ENCODE measurements at places on chromosomes 12 and 14.

- DNase-seq = no peak
Measured at GRCh38 chr14:94593749-94594431, 12.7 kb downstream of the SERPINA5 start.

DNA sequence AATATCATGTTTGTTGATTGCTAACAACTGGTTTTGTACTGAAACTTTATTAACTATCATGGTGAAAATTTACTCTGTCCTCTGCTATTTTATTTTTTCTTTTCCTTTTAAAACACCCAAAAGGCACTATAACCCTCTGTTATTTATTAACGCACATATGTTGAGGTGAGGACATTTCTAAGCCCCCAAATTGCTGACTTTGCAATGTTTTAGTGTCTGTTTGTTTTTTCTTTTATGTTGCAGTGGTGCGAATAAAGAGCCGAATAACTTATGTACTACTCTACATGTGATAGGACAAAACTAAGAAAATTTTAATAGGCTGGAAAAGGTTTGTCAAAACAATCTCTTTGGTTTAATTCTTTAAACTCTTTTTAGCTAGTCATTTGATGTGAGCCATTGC lies 24.5 kb upstream of the PAWR start:
- no peak for DNase-seq

DNA sequence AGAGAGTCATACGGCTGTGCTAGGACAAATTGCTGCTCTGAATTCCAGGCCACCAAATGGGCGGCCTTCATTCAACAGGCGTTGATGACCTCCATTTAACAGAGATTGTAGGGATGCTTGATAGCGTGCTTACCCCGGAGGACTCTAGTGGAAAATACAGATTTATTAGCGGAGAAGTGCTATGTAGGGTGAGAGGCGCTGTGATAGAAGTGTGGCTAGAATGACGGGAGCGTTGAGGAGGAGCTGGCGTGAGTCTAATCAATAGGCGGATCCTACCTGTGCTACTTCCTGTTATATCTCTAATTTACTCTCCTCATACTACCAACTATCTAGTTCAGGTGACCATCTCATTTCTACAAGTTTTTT lies 668 bp downstream of the MRPS35 start:
- no peak for DNase-seq

DNA sequence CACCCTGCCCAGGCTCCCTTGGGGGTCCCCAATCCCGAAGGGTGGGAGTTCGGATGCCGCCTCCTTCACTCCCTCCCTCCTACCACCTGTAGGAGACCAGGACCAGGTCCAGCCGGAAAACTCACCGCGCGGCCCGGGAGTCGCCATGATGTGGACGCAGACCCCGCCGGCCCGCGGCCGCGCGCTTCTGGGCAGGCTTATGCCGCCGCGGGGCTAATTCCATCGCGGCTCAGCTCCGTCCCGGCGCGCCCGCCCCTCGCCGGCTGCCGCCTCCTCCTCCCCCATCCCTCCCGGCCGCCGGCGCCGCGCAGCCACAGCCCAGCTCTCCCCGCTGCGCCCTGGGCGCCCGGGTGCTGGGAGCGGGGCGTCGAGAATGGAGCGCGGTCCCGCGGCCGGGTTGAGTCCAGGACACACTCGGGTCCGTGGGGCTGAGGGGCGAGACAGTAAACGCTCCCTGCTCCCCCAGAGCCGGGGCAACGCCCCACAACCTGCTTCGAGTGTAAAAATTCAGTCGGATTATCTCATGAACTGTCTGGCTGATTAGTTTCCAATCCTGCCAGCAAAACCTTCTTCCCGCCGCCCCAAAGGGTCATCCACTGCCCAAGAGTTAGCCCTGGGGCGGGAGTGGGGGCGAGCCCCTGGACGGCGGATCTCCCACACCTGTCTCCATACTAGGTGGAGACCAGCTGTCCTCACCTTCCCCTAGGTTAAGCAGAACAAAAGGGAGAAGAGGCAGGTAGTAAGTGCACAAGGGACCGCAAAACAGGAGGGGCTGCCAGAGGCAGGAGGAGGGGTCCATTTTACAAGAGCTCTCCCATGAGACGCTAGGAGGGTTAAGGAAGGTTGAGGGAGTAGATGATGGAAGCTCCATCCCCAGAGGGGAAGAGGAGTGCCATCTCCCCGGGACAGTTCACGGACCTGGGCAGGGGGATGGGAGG lies at the start of gene ANO2:
ANO2 (minus strand) TSS at position 189 of the 938 bp plus-strand sequence; CDS start at position 147, 42 bp downstream.
- no peak for DNase-seq

- no peak for DNase-seq
Measured at GRCh38 chr12:132323171-132324010, 6.0 kb downstream of the GALNT9 start.

DNA sequence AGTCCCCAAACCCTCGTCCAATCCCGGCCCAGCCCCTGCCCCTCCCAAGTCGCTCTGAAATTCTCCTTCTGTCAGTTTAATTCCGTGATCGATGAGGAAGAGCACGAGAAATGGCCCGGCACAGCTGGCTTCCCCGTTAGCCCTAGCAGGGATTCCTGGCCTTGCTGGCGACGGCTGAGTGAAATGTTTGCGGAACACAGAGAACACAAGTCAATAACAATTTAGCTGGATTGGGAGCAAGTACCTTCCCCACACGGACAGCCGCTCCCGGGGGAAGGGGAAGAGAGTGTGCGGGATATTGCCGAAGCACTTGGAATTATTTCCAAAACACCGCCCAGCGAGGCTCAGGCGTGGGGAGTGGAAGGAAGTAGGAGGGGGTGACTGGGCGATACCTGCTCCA lies 134.6 kb downstream of the RBM19 start:
- DNase-seq = no peak

DNA sequence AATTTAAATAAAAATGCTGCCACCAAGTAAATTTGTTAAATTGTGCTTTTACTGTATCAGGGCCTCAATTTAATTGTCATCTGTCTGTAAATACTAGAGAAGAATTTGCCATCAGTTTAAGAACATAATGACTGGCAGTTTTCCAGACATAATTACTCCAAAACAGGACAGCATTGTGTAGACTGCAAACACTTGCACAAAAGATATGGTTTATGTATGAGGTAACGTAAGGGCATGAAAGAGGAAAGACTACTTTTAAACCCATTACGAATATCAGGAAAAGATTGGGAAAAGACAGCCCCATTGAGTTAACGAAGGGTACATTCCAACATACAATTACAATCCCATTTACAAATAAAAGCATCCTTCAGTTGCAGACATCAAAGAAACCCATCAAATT lies 59.8 kb upstream of the KRR1 start:
- no peak for DNase-seq

DNA sequence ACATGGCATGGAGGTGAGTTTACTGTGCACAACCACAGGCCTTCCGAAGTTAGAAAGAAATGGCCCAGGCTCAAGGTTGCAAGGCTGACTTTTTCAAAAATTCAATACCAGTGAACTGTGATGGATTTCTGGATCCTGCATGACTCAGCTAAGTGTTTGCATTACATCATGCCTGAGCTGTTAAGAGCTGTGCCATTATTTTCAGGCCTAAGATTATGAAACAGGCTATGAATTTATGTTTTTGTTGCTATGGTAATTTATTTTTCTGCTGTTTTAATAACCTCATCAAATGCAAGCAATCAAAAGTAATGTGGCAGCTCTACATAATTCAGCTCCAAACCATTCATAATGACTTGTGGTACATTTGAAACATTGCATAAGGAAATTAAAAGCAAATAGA lies 457.7 kb upstream of the TMEM132C start:
- no peak for DNase-seq

DNA sequence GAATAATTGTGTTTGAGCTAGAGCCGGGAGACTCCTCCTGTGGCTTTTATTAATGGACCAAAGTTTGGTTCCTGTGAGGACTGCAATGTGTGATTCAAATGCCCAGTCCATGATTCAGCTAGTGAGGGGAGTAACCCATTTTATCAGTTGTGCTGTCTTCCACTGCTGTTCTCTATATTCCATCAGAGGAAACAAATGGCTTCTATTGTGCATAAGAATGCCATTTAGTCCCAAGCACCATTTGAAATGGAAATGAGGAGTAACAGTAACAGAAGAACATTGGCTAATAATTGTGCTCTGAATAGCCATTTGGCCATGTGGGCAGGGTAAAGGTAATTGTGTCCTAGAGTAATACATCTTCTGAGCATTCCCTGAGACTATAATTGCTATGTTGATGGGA lies 642.7 kb downstream of the DIO2 start:
- no peak for DNase-seq

DNA sequence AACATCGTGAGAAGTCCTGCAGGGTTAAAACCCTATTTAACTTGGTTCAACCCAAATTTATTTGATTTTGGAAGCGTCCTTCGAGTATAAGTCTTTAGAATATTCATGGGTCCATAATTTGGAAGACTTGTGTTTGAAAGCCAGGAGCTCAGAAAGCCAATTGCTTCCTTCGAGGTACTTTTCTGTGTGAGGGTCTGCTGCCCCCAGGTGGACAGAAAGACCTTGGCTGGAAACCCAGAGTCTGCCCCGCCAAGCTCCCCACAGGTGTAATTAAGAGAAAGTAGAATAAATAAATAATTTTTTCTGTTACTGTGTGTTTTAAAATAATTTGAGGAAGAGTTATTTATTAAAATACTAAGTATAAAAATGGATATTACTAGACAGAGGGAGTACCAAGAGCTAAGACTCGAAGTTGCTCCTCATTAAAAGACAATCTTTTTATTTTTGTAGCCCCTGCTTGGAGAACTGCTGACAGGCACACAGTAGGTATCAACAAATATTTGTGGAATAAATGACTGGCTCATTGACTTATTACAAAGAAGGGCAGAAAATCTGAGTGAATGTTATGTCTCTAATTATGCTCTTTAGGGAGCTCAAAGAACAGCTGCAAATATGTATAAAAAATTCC lies 105.8 kb downstream of the PAH start:
- no peak for DNase-seq

DNA sequence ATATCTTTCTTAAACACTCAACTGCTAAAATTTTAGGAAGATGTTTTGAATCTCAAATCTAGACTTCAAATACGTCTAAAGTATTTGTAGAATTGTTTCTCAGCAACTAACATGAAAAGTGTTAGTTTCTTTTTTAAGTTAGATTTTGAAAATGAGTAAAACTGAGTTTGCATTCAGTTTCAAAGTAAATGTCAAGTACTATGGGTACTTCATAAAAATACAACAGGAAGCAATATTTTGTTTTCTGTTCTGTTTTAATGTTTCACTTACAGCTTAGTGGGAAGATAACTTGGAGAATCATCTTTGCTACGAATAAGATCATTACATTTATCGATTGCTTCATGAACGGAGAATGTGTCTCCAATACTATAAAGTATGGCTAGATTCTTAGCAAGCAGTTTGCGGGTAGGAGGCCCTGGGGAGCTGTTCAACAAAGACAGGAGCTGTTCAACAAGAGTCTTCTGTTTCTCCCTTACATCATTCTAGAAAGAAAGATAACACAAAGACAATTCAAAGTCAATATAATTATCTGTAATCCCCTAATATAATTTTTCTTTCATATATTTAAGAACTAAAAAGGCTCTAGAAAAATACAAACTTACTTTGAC lies 20.2 kb downstream of the HEATR5A start:
- DNase-seq = no peak

DNA sequence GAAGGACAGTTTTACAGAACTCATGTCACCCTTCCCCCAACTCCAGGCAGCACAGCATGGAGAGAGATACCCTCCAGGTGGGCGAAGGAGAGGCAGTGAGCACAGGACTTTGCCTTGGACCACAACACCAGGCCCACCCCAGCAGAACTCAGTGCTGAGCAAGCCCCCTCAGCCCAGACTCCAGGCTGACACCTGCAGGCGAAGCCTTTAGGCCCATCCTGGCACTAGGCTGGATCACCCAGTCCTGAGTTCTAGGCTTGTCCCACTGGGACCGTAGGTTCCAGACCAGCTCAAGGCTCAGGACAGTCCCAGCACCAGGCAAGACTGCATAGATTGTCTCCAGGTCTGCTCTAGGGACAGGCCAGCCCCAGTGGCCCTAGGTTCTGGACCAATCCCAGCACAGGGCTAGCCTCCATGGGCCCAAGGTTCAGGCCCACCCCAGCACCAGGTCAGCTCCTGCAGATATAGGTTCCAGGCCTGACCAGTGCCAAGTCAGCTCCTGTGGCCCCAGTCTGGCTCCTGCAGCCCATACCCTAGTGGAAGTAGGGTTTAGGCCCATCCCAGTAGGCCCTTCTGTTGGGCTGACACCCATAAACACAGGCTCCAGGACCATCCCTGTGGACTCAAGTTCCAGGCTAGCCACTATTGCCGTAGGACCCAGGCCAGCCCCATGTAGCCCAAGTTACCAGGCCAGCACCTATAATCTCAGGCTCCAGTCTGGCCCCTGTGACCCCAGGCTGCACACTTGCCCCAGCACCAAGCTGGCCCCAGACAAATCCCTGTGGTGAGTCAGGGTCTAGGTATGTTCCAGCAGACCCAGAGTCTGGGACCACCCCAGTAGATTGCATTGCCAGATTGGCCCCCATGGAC lies 9.4 kb downstream of the WASHC3 start:
- DNase-seq = no peak

DNA sequence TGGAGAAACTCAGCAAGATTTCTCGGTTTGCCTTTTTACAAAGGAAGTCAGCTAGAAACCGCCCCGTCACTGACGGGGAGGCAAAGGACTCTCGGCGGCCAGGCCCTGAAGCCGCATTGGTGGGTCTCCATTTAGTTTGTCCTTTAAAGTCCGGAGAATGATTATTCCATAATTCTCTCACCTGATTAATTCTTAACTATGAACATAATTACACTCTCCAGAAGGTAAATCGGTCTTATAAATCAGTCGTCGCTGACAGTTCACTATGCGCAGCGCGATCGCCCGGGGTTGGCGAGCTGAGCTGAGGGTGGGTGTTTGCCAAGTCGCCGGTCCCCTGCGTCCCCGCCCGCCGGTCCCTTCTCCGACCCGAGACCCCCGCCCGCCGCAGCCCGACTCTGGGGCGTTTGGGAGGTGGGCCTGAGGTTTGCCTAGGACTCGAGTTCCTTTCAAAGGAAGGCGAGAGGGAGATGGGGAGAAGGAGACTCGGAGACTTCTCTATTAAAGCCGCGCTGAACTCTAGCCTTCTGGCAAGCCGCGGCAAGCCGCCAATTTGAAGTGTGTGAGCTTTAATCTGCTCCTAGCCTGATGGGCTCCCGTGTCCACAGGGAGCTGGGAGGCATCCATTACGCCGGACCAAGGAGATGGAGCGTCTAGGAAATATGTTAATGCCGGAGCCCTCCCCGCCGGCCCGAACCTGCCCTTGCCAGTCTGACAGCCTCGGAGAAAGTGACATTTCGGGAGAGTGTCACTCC lies 392.9 kb downstream of the NOVA1 start:
- no peak for DNase-seq

GRCh38 chr12:54858562-54858961 lies 4.2 kb downstream of the MUCL1 start:
- no peak for DNase-seq

- DNase-seq = no peak
Measured at GRCh38 chr14:43172899-43173548, 1334.1 kb downstream of the FSCB start.
